ENCODE measurements at places on chromosomes 4 and X.

DNA sequence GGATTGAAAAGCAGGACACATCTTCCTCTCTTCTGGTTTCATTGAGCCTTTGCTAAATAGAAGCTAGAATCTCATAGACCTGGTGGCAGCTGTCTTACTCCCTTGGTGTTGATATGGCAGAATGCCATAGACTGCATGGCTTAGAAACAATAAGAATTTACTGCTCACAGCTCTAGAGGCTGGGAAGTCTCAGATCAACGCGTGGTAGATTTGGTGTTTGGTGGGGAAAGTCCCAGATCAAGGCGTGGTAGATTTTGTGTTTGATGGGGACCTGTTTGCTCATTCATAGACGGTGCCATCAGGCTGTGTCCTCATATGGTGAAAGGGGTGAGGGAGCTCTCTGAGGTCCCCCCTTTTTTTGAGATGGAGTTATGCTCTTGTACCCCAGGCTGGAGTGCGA, 57.6 kb upstream of the PPP2R3B start:
- DNase-seq: no peak

- DNase-seq: no peak
Observed at GRCh38 chr4:169311643-169312365, 41.0 kb upstream of the SH3RF1 start.

- DNase-seq: no peak
Observed at GRCh38 chr4:57200799-57201327, 90.7 kb upstream of the IGFBP7 start.

GRCh38 chr4:80312124-80312523, 23.4 kb upstream of the CFAP299 start:
- DNase-seq: no peak

GRCh38 chr4:114582621-114583020, 16.0 kb upstream of the UGT8 start:
- no peak for DNase-seq

DNA sequence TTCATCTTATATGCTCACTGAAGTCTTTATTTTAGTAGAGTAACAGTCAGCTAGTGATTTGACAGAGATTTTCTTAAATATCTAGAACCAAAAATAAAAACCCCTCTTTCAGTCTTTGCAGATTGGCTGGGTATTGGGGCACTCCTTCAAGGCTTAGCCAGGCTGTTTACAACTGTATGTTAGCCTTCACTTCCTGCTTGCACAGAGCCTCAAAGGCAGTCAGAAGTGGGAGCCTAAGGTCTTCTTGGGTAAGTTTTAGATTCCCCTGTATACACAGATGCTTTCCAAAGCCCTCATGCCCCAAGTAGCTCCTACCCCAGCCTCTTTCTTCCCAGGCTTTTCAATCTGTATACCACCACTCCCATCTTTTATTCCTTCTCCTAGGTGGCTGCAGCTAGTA, 136.1 kb upstream of the STIM2 start:
- DNase-seq: no peak

DNA sequence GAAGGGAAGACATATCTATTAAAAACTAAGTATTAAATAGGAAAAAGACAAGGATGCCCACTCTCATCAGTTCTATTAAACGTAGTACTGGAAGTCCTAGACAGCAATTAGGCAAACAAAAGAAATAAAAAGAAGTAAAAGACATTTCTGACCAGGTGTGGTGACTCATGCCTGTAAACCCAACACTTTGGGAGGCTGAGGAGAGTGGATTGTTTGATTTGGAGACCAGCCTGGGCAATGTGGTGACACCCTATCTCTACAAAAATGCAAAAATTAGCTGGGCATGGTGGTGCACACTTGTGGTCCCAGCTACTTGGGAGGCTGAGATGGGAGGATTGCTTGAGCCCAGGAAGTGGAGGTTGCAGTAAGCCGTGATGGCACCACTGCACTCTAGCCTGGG, 1071.8 kb downstream of the FAT4 start:
- no peak for DNase-seq

- DNase-seq: no peak
Observed at GRCh38 chr4:56764775-56765174, 56.7 kb downstream of the SPINK2 start.

DNA sequence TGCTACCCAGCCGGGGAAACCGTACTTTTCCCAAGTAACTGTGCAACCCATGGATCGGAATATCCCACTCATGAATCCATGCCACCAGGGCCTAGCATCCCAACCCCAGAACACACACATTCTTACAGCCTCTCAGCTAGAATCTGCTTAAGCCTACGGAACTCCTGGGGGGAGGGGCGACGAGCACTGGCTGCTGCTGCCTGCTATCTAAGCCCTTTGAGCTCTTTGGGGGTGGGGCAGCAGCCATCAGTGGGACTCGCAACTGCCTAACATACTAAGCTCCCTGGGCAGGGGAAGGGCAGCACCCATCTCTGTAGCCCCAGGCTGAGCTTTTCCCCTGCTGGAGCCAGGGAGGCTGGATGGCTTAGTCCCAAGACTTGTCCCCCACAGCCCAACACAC, 28.6 kb downstream of the NUDT10 start:
- no peak for DNase-seq
